ENCODE measurements at places on chromosomes 7 and 10. TPM values are rescaled to one million over a fixed set of nuclear protein-coding genes. Genes with fewer than 3 reads are reported as not detected.
A peak's percentile ranks its signal among the peaks of the same experiment; 100 is the strongest.

Gene LIPM
- total RNA-seq, result not detected

Gene MKX
- total RNA-seq, result 1.0 TPM

Gene HELLS
- total RNA-seq, result 149 TPM

Gene SYT15
- not detected for total RNA-seq

Gene CACNA2D1
- total RNA-seq, result not detected

DNA sequence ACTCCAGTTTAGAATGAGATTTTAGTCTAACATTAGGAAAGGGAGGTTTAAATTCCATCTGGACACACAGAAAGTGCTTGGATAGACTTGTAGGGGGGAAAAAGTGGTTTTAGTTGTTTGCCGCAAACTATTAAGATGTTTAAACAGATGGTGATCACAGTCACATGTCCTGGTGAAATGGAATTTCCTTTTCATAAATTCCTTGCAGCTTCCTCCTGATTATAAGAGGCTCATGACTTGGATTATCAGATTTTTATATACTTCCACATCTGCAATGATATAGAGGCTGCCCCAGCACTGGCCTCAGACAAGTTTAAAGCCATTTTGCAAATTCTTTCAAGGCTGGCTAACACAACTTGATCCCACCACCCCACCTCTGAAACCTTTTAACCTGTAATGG, 106.4 kb upstream of the ARMC3 start:
- no peak overlapping the region for H3K27ac ChIP-seq
- H3K4me1 ChIP-seq, result peaks cover 9% of the 10 kb centered on the region
- H3K4me3 ChIP-seq, result no peak overlapping the region
- no peaks in the 10 kb centered on the region for H3K27me3 ChIP-seq
- no peak for DNase-seq

DNA sequence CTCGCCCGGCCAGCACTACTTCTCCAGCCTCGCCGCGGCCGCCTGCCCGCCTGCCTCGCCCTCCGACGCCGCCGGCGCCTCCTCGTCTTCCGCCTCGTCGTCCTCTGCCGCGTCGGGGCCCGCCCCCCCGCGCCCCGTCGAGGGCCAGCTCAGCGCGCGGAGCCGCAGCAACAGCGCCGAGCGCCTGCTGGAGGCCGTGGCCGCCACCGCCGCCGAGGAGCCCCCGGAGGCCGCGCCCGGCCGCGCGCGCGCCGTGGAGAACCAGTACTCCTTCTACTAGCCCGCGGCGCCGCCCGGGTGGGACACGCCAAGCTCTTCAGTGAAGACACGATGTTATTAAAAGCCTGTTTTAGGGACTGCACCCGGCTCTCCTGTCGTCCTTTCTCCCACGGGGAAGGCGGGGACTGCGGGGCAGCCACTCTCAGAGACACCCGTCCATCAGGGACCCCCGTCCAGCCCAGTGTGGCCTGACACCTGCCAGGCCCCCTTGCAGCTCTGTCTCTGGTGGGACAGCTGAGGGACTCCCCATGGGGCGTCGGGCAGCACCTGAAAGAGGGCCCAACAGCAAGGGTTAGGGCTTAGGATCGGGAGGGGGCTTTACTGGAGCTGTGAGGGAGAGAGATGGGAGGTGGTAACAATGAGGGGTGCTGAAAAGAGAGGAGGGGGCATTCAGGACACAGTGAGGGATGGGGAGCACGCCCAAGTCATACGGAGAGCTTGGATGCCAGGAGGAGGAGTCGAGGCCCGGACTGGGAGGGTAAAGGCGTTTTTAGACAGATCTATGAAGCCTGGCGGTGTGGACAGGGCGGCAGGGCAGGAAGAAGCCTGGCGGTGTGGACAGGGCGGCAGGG, 34.7 kb downstream of the SPDYE6 start:
- H3K4me1 ChIP-seq, result no peaks in the 10 kb centered on the region
- H3K27me3 ChIP-seq, result peaks cover 16% of the 10 kb centered on the region
- H3K27ac ChIP-seq, result no peak overlapping the region
- H3K36me3 ChIP-seq, result no peaks in the 10 kb centered on the region
- DNase-seq, result peak; percentile 25

- H3K4me3 ChIP-seq, result no peak overlapping the region
- DNase-seq, result no peak
- H3K27me3 ChIP-seq, result no peaks in the 10 kb centered on the region
- H3K27ac ChIP-seq, result peak overlapping the region; percentile 9
Observed at GRCh38 chr7:77813180-77813579, 14.6 kb downstream of the PHTF2 start.

- H3K36me3 ChIP-seq, result no peaks in the 10 kb centered on the region
- no peak overlapping the region for H3K27ac ChIP-seq
- H3K27me3 ChIP-seq, result peaks cover 18% of the 10 kb centered on the region
- H3K4me1 ChIP-seq, result peaks cover 10% of the 10 kb centered on the region
- no peak overlapping the region for H3K4me3 ChIP-seq
Observed at GRCh38 chr7:107668296-107668695, 7.7 kb downstream of the SLC26A4 start.

DNA sequence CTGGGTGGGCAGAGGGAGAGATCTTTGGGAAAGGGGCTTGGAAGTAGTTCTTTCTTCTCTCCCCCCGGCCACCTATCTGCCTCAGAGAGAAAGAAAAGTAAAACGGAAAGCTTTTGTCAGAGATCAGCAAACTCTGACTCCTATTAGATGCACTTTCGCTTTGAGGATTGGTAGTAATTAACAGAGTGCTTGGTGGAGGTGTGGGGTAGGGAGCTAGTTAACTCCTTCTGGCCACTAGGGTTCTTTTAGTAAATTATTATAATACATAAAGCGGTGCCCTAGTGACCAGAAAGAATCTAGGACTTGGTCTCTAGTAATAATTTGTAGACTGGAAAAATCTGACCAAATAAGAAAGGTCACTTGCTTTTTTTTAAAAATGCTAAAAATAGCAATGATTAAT, 54.6 kb downstream of the CPVL start:
- no peak for DNase-seq
- no peaks in the 10 kb centered on the region for H3K36me3 ChIP-seq
- H3K4me1 ChIP-seq, result peaks cover 12% of the 10 kb centered on the region
- H3K4me3 ChIP-seq, result peak overlapping the region; percentile 68
- H3K27ac ChIP-seq, result no peak overlapping the region
- H3K27me3 ChIP-seq, result peaks cover 16% of the 10 kb centered on the region

GRCh38 chr7:153698046-153698445, 354.2 kb upstream of the DPP6 start:
- H3K36me3 ChIP-seq, result no peaks in the 10 kb centered on the region
- no peaks in the 10 kb centered on the region for H3K27me3 ChIP-seq
- DNase-seq, result no peak
- H3K4me1 ChIP-seq, result no peaks in the 10 kb centered on the region

- no peaks in the 10 kb centered on the region for H3K4me1 ChIP-seq
- no peak for DNase-seq
- H3K27ac ChIP-seq, result no peak overlapping the region
- H3K27me3 ChIP-seq, result no peaks in the 10 kb centered on the region
- H3K4me3 ChIP-seq, result no peak overlapping the region
Observed at GRCh38 chr7:51023547-51023946, 240.9 kb upstream of the GRB10 start.

DNA sequence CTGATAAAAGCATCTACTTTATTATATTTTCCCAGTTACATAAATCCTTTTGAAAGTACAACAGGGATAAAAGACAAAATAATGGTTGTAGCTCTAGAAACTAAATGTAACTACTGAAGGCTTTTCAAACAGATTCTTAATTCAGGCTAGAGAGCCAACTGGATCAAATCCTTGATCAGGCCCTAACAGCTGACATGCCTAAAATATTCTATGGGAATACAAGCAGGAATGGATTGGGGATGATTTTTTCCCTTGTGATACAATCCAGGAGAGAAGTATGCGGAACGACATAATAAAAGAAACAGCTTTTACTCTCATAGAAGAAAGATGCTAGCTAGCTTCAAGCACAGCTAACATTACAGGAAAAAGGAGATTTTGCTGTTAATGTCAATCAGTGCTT, 49.0 kb downstream of the NT5C2 start:
- H3K4me3 ChIP-seq, result no peak overlapping the region
- DNase-seq, result no peak
- H3K4me1 ChIP-seq, result peaks cover 7% of the 10 kb centered on the region
- H3K27ac ChIP-seq, result peak overlapping the region; percentile 33

- peak overlapping the region; percentile 36 for H3K27ac ChIP-seq
- H3K4me3 ChIP-seq, result no peak overlapping the region
- no peak for DNase-seq
- no peaks in the 10 kb centered on the region for H3K27me3 ChIP-seq
Observed at GRCh38 chr7:48537561-48537960, 366.3 kb downstream of the ABCA13 start.

DNA sequence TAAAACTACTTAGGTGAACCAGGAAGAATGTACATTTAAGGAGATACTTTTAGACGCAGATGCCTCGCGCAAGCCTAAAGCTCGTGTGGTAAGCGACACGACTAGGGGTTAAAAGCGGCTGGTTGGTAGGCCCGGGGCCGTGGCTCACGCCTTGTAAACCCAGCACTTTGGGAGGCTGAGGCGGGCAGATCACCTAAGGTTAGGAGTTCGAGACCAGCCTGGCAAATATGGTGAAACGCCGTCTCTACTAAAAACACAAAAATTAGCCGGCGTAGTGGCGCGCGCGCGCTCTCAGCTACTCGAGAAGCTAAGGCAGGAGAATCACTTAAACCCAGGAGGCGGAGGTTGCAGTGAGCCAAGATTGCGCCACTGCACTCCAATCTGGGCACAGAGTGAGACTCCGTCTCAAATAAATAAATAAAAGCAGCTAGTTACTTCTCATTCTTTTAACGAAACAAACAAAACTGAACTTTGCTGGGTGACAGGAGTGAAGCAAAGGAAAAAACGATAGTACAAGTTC, 879 bp downstream of the NUDT5 start:
- H3K4me3 ChIP-seq, result peak overlapping the region; percentile 99
- H3K27me3 ChIP-seq, result no peaks in the 10 kb centered on the region
- H3K36me3 ChIP-seq, result peaks cover 28% of the 10 kb centered on the region
- peaks cover 68% of the 10 kb centered on the region for H3K4me1 ChIP-seq
- peak; percentile 43 for DNase-seq
- peak overlapping the region; percentile 93 for H3K27ac ChIP-seq

GRCh38 chr10:101032637-101033224, 1.7 kb downstream of the SFXN3 start:
- DNase-seq, result peak; percentile 68
- H3K27me3 ChIP-seq, result peaks cover 7% of the 10 kb centered on the region
- peaks cover 18% of the 10 kb centered on the region for H3K4me1 ChIP-seq
- no peaks in the 10 kb centered on the region for H3K36me3 ChIP-seq

DNA sequence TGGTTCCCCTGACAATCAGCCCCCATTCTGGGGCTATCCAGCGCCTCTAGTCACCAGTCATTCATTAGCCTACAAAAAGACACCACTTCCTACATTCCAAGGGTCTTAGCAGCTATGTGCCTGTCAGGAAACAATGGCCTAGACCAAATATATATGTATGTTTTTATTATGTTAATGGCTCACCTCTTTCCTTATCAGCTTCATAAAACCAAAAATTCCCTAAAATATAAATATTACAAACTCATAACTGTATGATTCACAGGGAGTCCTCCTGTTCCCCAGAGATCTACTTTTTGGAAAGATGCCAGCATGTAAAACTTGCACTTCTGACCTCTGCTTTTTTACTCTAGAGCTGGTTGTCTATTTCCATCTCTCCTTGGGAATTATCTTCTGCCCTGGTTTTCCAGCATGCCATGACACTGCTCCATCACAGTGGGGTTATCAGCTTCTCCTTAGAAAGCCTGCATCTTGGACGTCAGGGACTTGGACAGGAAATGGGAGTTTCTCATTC, 79.2 kb downstream of the ABCA13 start:
- H3K4me1 ChIP-seq, result peaks cover 34% of the 10 kb centered on the region
- DNase-seq, result no peak

DNA sequence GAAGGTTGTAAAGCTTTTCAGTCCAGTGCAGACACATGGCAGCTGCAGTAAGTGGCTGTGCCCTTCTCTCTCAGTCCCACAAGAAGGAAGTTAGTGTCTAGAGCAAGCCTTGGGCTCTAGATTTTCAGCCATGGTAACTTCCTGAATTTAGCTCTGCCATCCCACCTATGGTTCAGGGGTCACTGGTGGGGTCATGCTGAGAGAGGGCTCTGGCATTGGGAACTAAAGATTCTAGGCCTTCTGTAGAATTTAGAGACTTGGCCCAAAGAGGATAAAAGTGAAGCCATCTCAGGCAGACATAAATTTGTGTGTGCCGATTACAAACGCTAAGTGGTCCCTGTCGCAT, 113.5 kb downstream of the COL13A1 start:
- no peak for DNase-seq
- H3K36me3 ChIP-seq, result no peaks in the 10 kb centered on the region
- H3K27me3 ChIP-seq, result no peaks in the 10 kb centered on the region
- H3K27ac ChIP-seq, result no peak overlapping the region
- H3K4me3 ChIP-seq, result no peak overlapping the region

GRCh38 chr10:74078037-74078436, 72.6 kb downstream of the AP3M1 start:
- peak overlapping the region; percentile 44 for H3K27ac ChIP-seq
- peak; percentile 60 for DNase-seq
- H3K36me3 ChIP-seq, result no peaks in the 10 kb centered on the region
- H3K4me3 ChIP-seq, result peak overlapping the region; percentile 67
- H3K4me1 ChIP-seq, result peaks cover 40% of the 10 kb centered on the region

DNA sequence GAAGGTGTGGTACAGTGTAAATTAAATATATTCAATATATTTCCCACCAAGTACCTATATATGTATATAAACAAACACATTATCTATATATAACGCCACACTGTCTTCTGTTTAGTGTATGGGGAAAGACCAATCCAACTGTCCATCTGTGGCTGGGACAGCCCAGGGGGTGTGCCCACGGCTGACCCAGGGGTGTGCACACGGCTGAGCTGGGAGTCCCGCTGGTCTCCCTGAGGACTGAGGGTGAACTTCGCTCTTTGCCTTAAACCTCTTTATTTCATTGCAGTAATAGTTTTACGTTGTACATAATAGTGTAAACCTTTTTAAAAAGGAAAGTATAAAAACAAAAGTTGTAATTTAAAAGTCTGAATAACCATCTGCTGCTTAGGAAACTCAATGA, 6.3 kb downstream of the EN2 start:
- no peak overlapping the region for H3K27ac ChIP-seq
- peaks cover 31% of the 10 kb centered on the region for H3K4me1 ChIP-seq

GRCh38 chr7:74236284-74236683, 17.9 kb downstream of the RFC2 start:
- peaks cover 9% of the 10 kb centered on the region for H3K36me3 ChIP-seq
- H3K4me1 ChIP-seq, result no peaks in the 10 kb centered on the region
- no peaks in the 10 kb centered on the region for H3K27me3 ChIP-seq

DNA sequence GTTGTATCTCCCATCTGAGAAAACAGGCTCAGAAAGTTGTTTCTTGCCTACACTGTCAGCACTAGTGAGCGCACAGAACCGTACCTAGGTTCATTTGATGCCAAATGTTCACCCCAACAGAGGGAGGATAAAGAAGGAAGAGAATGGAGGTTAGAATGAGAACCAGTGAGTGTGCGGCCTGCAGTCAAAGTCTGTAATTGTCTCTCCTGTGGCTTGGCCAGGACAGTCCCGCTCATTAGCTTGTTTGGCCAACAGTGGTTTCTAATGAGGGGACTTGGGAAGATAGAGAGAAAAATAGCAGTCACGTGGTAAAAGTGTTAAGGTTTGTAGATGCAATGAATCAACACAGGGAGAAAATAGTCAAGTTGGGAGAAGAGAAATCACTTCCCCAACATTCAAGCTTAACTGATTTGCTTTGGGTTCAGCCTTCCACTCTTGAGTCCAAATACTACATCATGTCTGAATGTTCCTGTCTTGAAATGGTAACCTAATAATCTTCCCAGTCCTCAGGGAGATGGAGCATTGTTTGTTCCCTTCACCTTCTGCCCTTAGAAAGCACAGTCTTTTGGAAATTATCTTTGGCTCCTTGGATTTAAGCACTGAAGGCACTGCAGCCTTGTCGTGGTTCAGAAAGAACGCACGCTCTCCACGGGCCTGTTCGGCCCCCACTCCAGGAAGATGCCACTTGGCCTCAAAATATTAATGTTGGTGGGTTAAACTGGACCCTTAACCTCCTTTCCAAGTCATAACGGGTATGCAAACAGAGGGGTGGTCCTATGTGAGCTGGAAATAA, 360.4 kb upstream of the ZNF32 start:
- no peak for DNase-seq
- peaks cover 15% of the 10 kb centered on the region for H3K27me3 ChIP-seq
- peaks cover 16% of the 10 kb centered on the region for H3K4me1 ChIP-seq
- no peak overlapping the region for H3K4me3 ChIP-seq
